ENCODE measurements at places on chromosomes 13 and 19. TPM values are rescaled to one million over a fixed set of nuclear protein-coding genes. Genes with fewer than 3 reads are reported as not detected.

GRCh38 chr19:12881172-12881808 is at the start of gene DNASE2:
Gene DNASE2 (minus strand): TSS chr19:12881449. CDS start chr19:12881375, 74 bp downstream.
- peak; percentile 96 for DNase-seq

DNA sequence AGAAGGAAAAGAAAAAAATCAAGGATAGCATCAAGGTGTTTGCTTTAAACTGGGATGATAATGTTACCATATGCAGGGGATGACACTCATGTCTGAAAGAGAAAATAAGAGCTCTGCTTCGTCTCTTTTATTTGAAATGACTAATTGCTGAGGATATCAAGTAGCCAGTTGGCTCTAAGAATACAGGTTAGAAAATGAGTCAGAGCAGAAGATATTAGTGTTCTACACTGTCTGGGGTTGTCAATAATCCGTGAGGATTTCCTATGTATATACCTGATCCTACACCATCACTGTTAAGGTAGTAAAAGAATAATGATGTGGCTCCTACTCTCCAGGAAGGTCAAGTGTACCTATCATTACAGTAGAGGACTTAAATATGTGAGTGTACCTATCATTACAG is 562.5 kb downstream of the GPC6 start:
- no peak for DNase-seq

GRCh38 chr19:5006821-5007220 is 37.9 kb downstream of the KDM4B start:
- DNase-seq = no peak

DNA sequence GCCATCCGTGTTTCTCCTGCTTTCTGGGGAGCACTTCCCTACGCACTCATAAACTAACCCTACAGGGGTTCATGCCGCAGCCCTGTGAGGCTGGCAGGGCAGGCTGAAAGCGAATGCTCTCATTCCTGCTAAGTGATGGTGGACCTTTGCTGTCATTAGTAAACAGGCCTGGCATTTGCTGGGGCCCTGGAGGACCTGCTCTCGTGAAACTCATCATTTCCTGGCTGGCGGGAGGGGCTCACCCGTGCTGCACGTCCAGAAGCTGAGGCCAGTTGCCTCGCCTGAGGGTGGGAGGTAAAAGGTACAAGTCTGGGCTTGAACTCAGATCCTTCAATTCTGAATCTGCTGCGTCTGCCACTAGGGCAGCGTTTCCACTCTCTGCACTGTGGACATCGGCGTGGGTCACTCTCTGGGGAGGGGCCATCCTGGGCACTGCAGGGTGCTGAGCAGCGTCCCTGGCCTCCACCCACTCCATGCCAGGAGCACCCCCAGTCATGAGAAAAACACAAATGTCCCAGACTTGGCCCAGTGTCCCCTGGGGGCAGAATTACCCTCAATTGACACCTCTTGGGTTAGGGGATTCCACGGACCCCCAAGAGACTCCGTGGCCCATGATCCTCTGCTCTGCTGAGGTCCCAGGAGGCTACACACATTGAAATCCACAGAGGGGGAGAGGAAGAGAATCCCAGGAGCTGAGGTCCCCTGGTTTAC is 7.0 kb downstream of the MOB3A start:
- DNase-seq = no peak

DNA sequence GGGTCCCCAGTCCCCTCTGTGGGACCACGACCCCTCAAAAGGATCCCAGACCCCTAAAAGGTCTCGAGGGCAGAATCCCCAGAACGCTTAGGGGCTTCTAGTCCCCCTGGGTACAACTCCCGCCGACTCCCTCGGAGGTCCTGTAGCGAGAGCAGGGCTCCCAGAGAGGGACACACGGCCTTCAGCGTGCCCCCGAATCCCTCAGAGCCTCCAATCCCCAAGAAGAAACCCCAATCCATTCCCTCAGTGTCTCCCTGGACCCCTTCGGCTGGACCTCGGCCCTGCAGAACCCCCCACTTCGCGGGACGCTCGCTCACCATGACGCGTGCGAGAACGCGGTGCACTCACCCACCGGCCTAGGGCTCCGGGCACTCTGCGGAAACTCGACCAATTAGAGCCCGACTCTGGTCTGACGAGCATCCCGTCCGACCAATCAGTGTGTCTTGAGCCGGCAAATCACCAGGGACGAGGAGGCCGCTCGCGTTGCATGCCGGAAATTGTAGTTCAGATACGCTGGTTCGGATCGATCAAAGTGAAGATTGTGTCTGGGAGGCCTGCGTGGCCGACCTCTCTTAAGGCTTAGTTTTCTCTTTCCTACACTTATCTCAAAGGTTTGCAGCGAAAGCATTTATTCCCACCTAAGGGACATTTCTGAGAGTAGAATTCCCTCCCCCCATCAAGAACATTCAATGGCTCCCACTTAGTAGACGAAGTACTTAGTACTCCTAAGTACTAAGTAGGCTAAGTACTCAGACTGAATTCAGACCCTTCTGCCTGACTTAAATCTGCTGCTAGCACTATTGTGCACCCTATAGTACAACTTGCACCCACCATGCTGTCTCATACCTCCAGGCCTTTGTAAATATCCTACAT is at the start of gene TMEM161A:
Gene TMEM161A (minus strand): TSS at position 370 of the 873 bp plus-strand sequence. CDS start 50 bp downstream, at position 320.
- DNase-seq = peak; percentile 99

DNA sequence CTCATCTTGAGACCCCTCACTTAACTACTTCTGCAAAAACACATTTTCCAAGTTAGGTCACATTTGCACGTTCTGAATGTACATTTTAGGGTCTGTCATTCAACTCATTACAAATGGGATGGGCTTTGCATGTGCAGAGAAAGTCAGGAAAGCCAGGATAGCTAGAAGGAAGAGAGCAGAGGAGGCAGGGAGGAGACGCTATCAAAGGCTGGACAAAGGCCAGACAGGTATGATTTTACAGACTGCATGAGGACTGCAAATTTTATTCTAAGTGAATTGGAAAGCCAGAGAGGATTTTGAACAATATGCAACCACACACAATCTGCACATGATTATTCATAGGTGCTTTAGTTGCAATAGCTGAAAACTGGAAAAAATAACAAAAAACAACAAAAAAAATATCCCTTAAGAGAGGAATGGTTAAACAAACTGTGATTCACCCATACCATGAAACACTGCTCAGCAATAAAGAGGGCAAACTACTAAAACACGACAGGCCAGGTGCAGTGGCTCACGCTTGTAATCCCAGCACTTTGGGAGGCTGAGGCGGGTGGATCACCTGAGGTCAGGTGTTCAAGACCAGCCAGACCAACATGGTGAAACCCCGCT is 21.1 kb downstream of the SYDE1 start:
- no peak for DNase-seq

The C19orf73 gene
- 1.6 TPM for total RNA-seq

DNA sequence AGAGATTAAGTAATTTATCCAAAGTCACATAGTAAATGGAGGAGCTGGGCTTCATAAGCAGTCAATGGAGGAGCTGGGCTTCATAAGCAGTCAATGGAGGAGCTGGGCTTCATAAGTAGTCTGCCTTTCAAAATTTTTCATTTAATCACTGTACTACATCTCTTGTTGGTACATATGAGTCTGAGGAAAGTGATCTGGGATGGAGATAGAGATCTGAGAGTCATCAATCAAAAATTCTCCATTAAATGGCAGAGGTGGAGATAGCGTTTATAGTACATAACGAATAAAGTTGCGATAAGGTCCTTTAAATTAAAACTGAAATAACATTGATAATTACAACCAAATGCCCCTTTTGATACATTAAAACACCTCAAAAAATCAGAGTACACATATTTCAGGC is 189.3 kb downstream of the KLF5 start:
- DNase-seq = no peak

The DACH1 gene
- total RNA-seq = 3.4 TPM
